ENCODE measurements at places on chromosomes 1 and 21.

DNA sequence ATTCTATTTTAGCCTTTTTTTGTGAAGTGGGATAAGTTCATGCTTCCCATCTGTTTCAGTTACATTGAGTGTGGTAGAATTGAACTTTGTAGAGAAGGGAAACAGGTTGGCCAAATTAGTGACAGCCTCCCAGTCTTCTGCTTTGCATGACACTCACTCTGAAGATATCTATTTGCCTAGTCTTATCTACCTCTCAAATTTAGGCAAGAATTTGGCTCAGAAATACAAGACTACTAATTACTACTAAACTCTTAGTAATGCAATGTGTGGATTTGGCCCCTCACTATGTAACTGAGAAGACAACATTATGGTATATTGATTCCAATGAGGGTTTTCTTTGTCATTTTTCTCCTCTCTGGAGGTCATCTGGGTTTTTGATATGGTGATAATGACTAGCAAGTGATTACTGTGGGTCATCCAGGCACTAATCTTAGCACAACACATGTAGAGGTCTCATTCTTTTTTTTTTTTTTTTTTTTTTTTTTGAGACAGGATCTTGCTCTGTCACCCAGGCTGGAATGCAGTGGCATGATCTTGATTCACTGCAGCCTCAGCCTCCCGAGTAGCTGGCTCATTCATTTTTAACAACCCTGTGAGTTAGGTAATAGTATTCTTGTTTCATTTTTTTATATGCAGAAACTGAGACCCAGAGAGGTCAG is 6.3 kb downstream of the FAM20B start:
- DNase-seq, result no peak

GRCh38 chr1:28934676-28935075 is 20.3 kb downstream of the EPB41 start:
- no peak for DNase-seq

DNA sequence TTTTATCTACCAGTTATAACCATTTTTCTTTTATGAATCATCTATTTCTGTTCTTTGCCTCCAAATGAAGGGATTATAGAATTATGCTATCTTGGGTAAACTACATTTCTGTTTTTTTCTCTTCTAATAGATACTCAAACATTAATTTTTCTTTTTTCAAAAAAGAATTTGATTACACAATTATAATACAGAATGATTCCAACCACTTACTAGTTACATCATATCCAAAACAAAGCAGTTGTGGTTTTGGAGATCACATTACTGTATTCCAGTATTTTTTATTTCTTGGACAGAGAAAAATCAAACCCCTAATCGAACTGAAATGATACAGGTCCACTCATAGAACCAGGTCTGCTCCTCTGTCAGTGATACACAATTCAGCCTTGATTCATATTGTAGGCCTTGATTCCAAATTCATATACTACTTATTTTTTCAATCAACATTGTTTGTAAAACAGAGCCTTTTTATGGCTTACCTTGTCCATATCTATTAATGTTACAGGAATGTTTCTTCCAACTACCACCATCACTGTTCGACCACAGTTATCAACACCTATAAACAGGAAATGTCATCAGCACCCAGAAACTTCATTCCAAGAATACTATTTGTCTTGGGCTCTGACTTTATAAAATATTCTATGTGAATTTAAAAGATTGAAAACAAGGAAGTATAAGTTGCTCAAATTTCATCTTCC is 43.2 kb downstream of the GDAP2 start:
- DNase-seq, result no peak

- no peak for DNase-seq
Observed at GRCh38 chr1:231144416-231145193, 17.3 kb upstream of the TRIM67 start.

DNA sequence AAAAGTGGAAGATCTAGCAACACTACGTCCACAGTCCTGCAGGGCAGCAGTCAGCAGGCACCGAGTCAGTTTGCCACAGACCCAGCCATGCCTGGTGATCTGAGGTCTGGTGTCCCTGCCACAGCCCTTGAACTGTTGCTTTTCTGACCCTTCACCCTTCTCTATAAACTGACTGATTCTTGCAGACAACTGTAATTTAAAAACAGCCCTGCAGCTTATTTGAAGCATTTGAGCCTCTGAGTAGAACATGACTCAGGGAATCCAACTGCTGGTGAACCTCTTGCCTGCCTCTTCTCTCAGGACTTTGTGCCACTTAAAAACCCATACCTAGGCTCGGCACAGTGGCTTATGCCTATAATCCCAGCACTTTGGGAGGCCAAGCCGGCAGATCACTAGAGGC is 107.2 kb downstream of the EDEM3 start:
- no peak for DNase-seq

DNA sequence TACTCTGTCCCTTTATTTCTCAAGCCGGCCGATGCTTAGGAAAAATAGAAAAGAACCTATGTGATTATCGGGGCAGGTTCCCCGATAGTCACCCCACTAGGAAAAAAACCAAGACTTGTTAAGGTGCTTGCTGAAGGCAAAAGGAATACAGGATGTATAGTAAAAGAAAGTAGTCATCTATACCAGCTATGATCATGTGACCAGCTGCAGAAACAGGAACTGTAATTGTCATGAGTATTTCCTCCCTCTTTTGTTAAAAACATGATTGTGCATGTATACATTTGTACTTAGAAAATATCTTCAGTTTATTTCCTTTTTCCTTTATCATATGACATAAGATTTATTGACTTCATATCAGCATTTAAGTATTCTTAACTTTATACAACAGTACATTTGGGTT is 30.5 kb downstream of the PIGK start:
- DNase-seq, result no peak
